ENCODE measurements at places on chromosomes 6 and 20. TPM values are rescaled to one million over a fixed set of nuclear protein-coding genes. Genes with fewer than 3 reads are reported as not detected.

DNA sequence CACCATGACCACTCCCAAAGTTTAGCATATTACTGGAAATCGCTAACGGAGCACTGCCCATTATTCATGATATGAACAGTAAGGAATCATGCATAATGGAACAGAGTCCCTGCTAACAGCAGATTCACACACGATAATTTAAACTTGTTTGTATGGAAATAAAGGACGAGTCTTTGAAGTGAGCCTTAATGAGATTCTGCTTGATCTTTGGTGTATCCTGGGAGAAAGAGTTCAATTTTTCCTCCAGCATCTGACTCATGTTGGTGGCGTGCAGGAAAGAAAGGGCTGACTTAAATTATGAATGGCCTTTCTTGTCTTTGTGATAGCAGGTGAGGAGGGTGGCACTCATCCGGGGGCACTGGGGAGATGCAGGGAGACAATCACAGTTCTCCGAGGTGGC lies 194.6 kb downstream of the ZNF217 start:
- DNase-seq: no peak

DNA sequence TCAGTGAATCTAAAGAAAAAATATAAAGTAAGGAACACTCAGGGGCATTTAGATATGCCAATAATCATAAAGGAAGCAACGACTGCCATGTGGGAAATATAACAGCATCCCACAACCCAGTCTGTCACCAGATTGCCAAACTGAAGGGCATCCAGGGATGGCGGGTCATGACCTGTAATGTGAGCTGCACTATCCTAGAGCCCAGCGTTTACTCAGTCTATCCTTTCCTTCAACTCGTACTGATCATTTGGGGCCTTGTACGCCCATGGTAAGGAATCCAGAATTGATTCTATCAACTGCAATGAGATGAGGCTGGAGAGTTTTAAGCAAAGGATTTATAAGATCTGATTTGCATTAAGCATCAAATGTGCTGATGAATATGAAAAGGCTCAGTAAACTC lies 5.3 kb downstream of the TRPC4AP start:
- no peak for DNase-seq

DNA sequence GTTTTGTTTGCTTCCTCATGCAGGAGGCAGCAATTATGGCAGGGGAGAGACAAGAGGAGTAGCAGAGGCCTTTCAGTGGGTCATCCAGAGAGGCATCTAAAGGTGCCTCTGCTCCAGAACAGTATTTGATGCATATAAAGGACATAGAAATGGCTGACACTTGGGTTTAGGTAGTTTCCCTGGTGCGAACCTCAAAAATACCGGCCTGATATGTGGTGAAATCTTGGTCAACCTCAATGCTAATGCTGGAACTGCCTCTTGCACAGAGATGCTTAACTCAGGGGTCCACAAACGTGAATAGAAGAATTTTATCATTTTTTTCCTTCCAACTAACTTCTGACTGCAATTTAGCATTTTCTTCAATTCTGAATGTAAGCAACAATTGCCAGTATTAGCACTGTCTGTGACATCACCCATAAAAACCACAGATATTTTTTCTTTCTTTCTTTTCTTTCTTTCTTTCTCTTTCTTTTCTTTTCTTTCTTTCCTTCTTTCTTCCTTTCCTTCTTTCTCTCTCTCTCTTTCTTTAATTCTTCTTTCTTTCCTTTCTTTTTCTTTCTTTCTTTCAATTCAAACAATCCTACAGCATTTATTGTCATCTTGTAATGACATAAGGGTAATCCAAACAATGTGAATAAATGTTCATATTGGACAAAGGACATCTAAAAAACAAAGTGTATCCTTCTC lies 180.0 kb upstream of the UST start:
- no peak for DNase-seq

The GJA1 gene
- 44.4 TPM for polyA plus RNA-seq

- peak; percentile 38 for DNase-seq
These were observed 31.2 kb downstream of the PARD6B start for GRCh38 chr20:50762435-50763220.

The VPS52 gene
- 27.2 TPM for polyA plus RNA-seq

- no peak for DNase-seq
These were observed 54.1 kb downstream of the CCN2 start for GRCh38 chr6:131897050-131897435.

The GSTA2 gene
- polyA plus RNA-seq: not detected

The IL20RA gene
- polyA plus RNA-seq: 0.75 TPM

- no peak for DNase-seq
These were observed 393.1 kb downstream of the ZFAND3 start for GRCh38 chr6:38212579-38212978.

DNA sequence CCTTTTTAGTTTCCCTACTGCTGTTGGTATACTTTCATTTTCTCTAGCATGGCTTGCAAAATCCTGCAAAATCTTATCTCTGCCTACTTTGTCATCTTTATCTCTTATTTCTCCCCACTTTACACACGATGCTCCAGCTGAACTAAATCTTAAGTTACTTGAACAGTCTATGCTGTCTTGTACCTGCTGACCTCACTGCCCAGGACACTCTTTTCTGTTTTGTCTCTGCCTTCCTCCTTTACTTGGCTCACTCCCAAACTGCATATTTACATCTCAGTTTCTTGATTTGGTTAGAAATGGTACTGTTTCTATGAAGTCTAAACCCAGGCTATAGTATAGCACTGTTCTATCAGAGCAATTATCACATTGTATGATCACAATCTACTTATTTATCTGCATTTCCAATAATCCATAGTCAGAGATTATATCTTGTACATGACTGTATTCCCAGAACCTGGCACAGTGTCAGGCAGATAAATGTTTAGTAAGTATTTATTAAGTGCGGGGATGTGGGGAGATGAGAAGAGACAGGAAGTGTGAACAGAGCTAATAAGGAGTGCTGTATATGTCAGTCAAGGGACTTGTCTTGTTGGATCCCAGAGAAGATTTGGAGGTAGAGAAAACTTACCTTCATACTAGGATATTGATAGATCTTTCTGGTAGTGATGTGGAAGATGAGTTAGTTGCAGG lies 57.6 kb downstream of the ADGRG6 start:
- no peak for DNase-seq

DNA sequence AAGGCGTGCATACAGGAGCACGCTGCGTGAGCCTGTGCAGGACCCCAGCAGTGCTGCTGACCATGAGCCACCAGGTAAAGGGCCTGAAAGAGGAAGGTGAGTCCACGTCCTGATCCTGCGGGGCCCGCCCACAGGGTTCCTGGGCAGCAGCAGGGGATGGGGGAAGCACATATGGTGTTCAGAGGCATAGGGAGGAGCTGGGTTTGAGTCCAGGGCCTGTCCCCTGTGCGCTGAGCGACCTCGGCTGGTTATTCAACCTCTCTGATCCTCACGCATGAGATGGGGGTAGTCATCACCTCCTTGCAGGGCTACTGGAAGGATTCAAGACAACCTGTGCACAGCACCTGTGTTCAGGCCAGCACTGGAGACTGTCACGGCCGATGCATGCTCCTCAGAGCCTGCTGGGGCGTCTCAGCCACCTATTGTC lies at the start of gene TMC2:
Gene TMC2 (plus strand): TSS at position 14 of the 427 bp plus-strand sequence. CDS start 49 bp downstream, at position 63.
- no peak for DNase-seq

DNA sequence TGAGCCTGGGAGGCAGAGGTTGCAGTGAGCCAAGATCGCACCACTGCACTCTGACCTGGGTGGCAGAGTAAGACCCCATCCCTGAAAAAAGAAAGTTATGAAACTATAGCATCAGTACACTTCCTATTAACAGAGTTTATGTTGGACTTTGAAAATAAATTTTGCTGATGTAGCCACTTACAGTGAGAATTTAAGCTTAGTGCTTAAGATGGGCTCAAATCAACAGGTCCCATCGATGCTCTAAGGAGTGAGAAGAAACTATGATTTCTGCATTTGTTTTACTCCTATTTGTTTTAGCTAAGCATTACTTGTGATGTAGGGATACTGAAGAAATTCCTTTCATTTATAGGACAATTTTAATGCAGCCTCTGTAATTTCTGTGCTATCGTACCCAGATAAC lies 93.3 kb upstream of the CLDN20 start:
- no peak for DNase-seq

GRCh38 chr6:110693994-110694393 lies 121.3 kb downstream of the CDK19 start:
- DNase-seq: no peak

- DNase-seq: no peak
These were observed 365.7 kb downstream of the MAFB start for GRCh38 chr20:40323361-40323794.

- DNase-seq: no peak
These were observed 290.7 kb downstream of the ARHGAP18 start for GRCh38 chr6:129419324-129419723.

GRCh38 chr6:165987483-165988301 lies 180.0 kb downstream of the TBXT start:
- DNase-seq: peak; percentile 14

DNA sequence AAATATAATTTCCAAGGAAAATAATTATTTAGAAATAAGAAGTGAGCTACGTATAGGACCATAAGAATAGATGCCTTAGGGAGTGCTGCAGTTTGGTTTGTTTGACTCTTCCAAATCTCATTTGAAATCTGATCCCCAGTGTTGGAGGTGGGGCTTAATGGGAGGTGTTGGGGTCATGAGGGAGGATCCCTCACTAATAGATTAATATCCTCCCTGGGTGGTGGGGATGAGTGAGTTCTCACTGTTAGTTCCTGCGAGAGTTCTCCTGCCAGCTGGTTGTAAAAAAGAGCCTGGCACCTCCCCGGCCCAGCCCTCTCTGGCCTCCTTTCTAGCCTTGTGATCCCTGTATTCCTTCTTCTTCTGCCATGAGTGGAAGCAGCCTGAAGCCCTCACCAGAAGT lies 69.3 kb downstream of the RCAN2 start:
- DNase-seq: no peak

DNA sequence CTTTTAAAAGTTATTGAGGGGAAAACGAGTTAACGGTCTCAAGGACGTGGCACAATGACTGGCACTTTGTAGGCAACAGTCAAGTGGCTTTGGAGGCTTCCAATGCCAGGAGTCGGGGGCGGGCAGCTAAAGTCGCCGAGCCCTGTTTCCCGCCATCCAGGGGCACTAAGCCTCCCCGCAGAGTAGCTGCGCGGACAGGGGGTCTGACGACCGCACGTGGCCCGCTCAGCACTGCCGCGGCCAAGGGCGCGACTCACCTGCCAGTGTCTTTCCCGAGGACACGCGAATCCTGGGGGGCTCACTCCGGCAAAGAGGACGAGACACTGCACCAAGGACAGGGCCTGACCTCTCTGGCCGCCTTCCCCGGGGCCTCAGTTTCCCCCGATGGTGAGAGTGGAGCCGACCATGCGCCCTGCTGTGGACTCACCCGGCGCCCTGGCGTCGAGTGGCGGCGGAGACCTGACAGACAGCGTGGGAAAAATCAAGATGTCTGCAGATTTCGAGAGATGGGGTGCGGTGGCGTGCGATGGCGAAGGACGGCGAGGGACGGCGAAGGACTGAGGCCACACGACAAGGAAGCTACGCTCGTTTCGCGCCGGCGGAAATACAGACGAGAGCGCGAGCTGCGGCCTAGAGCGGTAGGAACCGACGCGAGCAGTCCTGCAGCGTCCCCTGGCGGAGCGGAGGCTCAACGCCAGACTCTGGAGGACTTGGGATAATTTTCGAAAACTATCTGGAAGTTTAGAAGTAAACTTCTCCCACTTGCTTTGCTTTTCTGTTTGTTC lies at the start of gene SNHG17:
Gene SNHG17 (minus strand): TSS at position 559 of the 785 bp plus-strand sequence.
- DNase-seq: peak; percentile 82

GRCh38 chr20:56987986-56988385 lies 278.5 kb downstream of the BMP7 start:
- no peak for DNase-seq

- DNase-seq: peak; percentile 60
These were observed 425.9 kb downstream of the HTR1B start for GRCh38 chr6:77037439-77037838.

DNA sequence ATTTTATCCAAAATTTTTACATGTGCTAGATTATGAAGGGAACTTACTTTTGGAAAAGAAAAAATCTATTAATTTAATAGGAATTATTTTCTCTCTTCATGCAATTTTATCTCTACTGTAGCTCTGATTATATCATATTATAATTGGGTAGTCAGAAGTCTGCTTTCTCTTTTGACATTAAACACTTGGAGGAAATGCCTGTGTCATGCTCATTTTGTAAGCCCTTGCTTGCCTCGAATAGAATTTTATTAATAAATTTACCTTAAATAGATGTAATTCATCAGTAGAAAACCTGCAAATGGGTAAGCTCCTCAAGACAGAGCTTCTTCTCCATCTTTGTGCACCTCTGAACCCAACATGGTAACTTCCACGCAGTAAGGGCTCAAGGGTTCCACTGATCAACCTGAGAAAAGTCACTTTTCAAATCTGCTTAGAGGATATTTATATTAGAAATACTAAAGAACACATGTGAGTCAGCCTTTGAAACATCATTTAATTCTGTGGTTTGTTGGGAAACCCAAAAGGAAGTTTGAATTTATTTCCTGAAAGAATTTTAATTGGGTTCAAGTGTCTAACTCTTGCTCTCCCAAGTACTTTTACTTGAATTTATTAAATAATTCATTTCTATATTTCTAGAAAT lies 266.0 kb downstream of the ALDH8A1 start:
- no peak for DNase-seq

The DYNLT2 gene
- polyA plus RNA-seq: 0.30 TPM

The PRSS35 gene
- polyA plus RNA-seq: not detected

The BTBD3 gene
- polyA plus RNA-seq: 4.9 TPM

The SRPK1 gene
- polyA plus RNA-seq: 27.0 TPM

The SLC2A4RG gene
- polyA plus RNA-seq: 100 TPM

DNA sequence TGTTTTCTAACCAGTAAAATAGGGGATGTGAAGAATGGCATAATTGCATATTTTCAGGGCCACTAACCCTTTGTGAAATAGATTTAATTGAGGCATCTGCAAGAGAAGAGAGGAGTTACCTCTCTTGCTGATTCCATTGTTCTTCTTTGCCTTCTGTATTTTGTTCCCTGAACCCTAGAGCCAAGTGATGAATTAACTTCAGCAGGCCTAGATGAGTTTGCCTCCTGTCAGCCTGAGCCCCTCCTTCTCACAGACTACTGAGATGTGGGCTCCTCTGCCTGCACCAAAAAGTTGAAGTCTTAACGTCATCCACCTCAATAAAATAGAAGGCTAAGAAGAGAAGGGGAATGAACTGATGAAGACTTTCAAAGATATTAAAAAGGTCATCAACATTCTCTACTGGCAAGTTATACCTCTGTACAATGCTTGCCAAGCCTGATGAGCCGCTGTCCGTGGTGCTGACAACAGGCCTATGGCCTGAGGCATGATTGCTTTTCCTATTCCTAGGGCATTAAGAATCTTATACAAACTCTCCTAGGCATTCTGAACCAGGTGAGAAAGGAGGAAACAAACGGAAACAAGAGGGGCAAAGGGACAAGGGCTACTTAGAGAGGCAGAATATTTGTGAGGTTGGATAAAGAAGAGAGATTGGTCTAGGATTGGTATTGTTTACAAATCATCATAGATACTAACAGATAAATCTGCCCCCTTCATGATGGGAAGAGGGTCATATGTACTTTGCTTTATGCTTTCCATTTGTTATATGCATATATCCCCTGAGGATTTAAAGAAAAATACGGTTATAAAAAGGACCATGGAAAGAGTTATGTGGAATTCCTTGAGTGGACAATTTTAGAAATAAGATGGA lies 46.8 kb downstream of the CD24 start:
- no peak for DNase-seq

- DNase-seq: no peak
These were observed at the start of gene DNAH8 for GRCh38 chr6:38715016-38715689. TSS of gene DNAH8 (plus strand) at chr6:38715311. CDS start at chr6:38722810, 7,499 bp downstream.

- no peak for DNase-seq
These were observed 29.8 kb upstream of the MRPS18A start for GRCh38 chr6:43717389-43717788.

The CDS2 gene
- polyA plus RNA-seq: 15.9 TPM

- no peak for DNase-seq
These were observed 54.2 kb upstream of the FANCE start for GRCh38 chr6:35397806-35398418.

- DNase-seq: no peak
These were observed 25.3 kb downstream of the RIPOR2 start for GRCh38 chr6:24910331-24910960.
